ENCODE measurements at places on chromosomes 2 and 18.

GRCh38 chr18:35526495-35527059 is 28.8 kb upstream of the INO80C start:
- DNase-seq = no peak

GRCh38 chr18:41459656-41460055 is 495.4 kb upstream of the PIK3C3 start:
- no peak for DNase-seq

- no peak for DNase-seq
These were observed 205.3 kb downstream of the ZFP36L2 start for GRCh38 chr2:43020990-43021669.

GRCh38 chr2:137930146-137930545 is 34.1 kb upstream of the HNMT start:
- DNase-seq = no peak

Data from CD4-positive, CD25-positive, alpha-beta regulatory T cell (primary cell).